CD4-positive, alpha-beta T cell treated with Interleukin-10 for 1 hour (primary cell): ENCODE measurements at places on chromosomes 3 and 15.

DNA sequence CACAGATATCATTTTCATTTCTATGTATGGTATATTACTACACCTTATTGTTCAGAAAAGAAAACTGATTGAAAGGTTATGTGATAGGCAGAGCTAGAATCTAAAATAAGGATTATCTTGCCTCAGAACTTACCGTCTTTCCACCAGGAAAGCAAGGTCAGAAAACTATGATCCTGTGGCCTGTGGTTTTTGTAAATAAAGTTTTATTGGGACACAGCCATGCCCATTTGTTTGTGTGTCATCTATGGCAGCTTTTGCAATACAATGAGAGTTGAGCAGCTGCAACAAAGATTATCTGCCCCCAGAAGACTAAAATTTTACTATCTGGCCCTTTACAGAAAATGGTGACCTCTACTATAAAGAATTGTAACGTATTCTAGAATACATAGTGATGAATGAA, 314.7 kb upstream of the SLCO3A1 start:
- DNase-seq: no peak

- no peak for DNase-seq
Measured at GRCh38 chr3:31908391-31909097, 72.5 kb downstream of the OSBPL10 start.

GRCh38 chr15:39511000-39511915, 69.6 kb upstream of the THBS1 start:
- no peak for DNase-seq

- no peak for DNase-seq
Measured at GRCh38 chr15:98333251-98333650, 315.1 kb upstream of the IGF1R start.

- DNase-seq: no peak
Measured at GRCh38 chr3:64796607-64797399, 109.0 kb upstream of the ADAMTS9 start.

GRCh38 chr15:38455092-38455491, 1.2 kb downstream of the FAM98B start:
- no peak for DNase-seq

DNA sequence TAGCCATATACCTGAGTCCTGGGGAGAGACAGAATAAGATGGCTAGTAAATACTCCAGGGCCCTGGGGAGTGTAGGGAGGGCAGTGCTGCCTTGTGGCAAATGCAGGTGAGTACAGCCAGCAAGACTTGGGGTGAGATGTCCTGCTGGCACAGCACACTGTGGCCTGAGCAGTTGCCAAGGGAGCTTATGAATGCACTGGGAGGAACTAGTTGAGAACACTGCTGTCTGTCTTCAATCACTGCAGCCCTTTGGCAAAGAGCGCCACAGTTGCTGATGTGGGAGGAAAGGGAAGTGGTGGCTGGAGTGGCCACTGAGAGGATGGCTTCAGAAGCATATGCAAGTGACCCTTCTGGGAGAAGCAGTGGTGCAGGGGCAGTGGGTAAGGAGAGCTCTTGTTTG, 264.6 kb downstream of the RORA start:
- no peak for DNase-seq

GRCh38 chr3:126526668-126527005, 2.7 kb downstream of the CHST13 start:
- DNase-seq: no peak

DNA sequence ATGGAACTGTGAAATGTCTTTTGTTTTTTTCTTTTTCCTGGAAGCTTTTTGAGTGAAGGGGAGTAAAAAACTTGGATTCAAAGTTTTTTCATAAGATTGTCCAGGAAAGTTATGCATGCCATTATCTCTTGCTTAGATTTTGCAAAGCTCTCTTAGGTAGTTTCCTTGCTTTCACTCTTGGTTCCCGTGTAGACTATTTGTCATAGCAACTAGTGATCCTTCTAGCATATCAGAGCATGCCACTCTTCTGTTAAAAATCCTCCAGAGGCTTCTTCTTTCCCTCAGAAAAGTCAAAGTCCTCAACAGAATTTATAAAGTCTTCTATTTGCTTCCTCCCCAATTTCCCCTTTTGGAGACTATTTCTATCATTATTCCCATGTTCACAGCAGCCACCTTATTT, 21.1 kb downstream of the GTF2E1 start:
- no peak for DNase-seq

DNA sequence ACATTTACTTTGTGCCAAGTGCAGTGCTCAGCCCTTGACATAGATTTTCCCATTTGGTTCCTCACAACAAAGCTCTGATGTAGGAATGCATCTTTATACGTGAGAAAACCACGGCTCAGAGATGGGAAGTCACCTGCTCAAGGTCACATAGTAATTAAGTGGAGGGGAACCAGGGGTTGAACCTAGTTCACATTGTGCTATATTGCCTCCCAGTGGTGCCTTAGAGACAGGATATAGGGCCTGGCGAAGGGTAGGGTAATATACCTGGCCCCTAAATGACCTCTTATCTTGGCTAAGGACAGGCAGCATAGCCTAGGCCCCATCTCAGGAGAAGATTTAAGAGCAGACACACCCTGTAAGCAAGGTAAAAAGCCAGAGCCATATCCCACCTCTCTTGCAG, 71.5 kb downstream of the FOXP1 start:
- DNase-seq: peak; percentile 79

- DNase-seq: no peak
Measured at GRCh38 chr3:23376516-23377248, 173.6 kb downstream of the UBE2E2 start.

- DNase-seq: no peak
Measured at GRCh38 chr3:67291287-67292252, 293.5 kb downstream of the KBTBD8 start.

DNA sequence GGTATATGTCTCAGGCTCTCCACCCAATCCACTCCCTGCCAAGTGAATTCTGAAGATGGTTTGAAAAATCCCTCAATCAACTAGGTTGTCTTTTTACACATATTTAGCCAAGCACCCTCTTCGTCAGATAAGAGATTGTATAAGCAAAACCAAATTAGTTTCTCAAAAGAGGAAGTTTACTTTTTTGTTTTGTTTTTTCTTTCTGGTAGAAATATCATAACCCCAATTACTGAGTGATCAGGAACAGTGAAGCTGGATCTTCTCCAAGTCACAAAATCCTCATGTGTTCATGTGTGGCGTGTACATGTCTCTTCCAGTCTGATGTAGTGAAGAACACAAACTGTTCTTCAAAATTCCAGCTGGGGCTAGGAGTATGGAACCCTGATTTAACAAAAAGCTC, 180.6 kb downstream of the FOXP1 start:
- no peak for DNase-seq

DNA sequence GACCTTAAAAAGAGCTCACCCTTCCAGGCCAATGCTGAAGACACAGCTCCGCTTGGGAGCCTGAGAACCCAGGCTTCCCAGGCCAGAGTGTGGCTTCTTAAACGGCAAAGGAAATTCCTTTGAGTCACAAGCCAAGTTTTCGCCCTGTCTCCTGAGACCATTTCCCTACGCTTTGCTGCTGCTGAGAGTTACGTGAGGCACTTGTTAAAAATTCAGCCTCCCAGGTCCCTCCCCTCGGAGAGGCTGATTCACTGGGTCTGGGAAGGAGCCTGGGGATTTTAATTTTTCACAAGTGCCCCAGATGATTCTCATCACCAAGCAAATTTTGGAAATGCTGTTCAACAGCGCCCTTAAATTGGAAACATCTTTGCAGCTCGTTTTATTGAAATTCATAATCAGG, 25.5 kb downstream of the RLBP1 start:
- DNase-seq: no peak

- DNase-seq: no peak
Measured at GRCh38 chr3:13483286-13483685, 3.2 kb downstream of the HDAC11 start.
